ENCODE measurements at places on chromosomes 16 and 17.

DNA sequence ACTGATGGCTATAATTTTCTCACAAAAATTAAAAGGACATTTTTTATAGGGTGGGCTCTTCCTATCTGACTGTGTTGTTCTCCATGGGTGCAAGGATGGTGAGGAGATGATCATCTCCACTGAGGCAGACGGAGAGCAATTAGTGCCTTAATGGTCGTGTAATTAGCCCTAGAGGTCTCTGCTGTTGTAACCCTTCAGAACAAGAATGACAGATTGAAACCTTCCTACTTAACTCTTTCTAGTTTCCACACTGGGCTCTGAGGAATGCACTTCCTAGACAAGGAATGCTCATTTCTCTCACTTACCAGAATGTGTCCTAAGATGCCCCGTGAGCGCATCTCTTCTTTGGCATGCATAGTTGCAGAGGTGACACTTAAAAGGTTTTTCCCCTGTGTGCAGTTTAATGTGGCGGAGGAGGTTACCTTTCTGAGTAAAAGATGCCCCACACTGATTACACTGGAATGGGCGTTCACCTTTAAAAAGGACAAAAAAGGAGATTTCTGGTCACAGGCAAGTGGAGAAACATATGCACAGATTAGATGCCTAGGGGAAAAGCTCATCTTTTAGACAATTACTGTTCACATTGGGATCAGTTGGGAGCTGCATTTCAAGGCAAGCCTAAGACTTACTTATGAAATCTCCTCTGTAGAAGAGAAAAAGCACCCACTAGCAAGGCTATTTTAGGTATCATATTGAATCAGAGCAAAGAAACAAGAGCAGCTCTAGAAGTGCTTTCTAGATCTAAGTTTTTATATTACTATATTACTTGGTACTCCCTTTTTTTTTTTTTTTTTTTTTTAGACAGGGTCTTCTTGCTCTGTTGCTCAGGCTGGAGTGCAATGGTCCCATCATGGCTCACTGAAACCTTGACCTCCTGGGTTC lies 53.6 kb downstream of the GRB7 start:
- DNase-seq, result no peak

- DNase-seq, result no peak
These were observed 294.9 kb downstream of the MAP2K6 start for GRCh38 chr17:69709441-69709840.

- DNase-seq, result no peak
These were observed 21.9 kb upstream of the ZC3H18 start for GRCh38 chr16:88548131-88548874.

DNA sequence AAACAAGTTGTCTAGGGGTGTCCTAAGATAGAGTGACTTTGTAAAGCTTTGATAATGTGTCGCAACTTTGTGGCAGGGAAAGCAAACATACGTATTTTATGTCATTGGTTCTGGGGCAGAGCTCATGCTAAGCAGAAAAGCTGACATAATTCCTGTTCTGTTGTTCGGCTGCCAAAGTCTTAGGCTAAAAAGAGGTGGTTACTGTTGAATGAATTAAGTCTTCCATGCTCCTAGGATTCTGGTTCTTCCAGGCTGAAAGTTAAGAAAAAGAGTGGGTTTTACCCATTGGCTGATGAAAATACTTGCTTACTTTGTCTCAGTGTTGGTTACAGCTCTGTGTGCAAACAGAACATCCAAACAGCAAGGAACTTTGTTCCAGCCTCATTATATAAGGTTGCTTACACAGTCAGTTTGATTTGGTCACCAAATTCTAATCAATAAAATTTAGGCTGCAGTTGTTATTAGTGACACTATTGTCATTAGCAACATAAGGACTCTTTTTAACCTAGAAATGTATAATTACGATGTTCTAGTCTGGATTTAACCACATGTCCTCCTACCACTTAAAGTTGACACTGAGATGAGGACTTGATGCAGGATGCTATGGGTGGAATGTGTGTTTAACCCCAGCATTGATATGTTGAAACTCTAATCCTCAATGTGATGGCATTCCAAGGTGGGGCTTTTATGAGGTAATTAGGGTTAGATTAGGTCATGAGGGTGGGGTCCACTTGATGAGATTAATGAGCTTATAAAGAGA lies 114.0 kb upstream of the GOT2 start:
- no peak for DNase-seq

GRCh38 chr16:47565454-47565853 lies 104.3 kb downstream of the PHKB start:
- DNase-seq, result no peak

DNA sequence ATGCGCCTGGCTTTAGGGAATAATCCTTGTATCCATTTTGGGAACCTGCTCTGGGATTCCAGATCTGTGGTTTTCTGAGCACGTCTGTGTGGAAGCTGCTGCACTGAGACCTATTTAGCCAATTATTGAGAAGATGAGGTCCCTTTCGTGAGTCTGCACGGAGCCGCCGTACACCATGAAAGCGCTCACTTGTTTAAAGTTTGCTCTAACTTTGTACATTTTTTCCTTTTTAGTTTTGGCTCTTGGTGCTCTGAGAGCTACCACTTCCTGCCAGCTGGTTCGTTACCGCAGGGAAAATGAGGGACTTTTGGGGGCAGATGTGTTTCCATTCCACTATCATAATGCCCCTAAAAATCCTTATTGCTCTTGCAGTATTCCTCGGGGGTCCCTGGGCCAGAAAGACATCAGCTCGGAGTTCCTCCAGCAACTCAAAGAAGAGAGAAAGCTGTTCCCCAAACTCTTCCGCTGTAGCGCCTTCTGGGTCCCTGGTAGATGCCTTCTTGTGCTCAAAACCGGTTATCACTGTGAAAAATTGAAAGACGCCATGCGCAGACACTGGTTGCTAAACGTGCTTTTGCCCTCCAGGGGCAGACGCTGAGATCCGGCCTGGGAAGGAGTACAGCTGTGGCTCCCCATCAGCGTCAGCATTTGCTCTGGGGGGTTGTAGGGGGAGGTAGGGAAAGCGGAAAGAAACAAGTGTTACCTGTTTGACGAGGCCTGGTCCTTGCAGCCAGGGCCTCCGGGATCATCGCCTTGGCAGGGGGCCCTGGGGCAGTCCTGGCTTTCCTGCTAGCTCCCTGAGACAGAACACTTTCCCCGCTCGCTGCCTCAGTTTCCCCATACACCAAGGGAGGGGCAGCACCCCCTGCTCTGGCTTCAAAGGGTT lies 238.1 kb downstream of the MRTFB start:
- DNase-seq, result no peak

GRCh38 chr17:8462564-8462963 lies 26.9 kb downstream of the NDEL1 start:
- no peak for DNase-seq
